ENCODE measurements at places on chromosomes 7 and 10. TPM values are rescaled to one million over a fixed set of nuclear protein-coding genes. Genes with fewer than 3 reads are reported as not detected.

The TYSND1 gene
- total RNA-seq: 17.2 TPM

The CYP2C19 gene
- total RNA-seq: 0.02 TPM

The PNPLA8 gene
- 14.3 TPM for total RNA-seq

The FBXL13 gene
- total RNA-seq: 0.30 TPM

The JAKMIP3 gene
- 1.9 TPM for total RNA-seq

The DYDC1 gene
- not detected for total RNA-seq

The SFRP4 gene
- 4.2 TPM for total RNA-seq

The CNOT4 gene
- total RNA-seq: 11.5 TPM

The COL13A1 gene
- total RNA-seq: 0.43 TPM

The AS3MT gene
- total RNA-seq: 3.3 TPM

The PLXNA4 gene
- total RNA-seq: 1.5 TPM

The EIF4H gene
- total RNA-seq: 296 TPM

The PNLIPRP1 gene
- total RNA-seq: not detected

The GNB2 gene
- total RNA-seq: 268 TPM

The ZNF239 gene
- total RNA-seq: 2.4 TPM

The DKK1 gene
- total RNA-seq: 341 TPM

The MNX1 gene
- 5.3 TPM for total RNA-seq

The FAM24B gene
- 14.2 TPM for total RNA-seq

The MSMB gene
- total RNA-seq: not detected

The GDF2 gene
- not detected for total RNA-seq

The ADAM22 gene
- total RNA-seq: 0.14 TPM

The UPK3B gene
- total RNA-seq: 17.4 TPM

The STOX1 gene
- 0.86 TPM for total RNA-seq

The TRPV5 gene
- not detected for total RNA-seq

The EBLN1 gene
- total RNA-seq: not detected

The HOXA10 gene
- total RNA-seq: 9.0 TPM

The PON3 gene
- 28.2 TPM for total RNA-seq

The OR2A14 gene
- not detected for total RNA-seq

The AP5Z1 gene
- 20.1 TPM for total RNA-seq

The RPEL1 gene
- not detected for total RNA-seq

The DGKB gene
- total RNA-seq: not detected

The VPS37D gene
- 3.5 TPM for total RNA-seq

The ZNF736 gene
- not detected for total RNA-seq

The ZCCHC24 gene
- total RNA-seq: 5.1 TPM

The MUC3A gene
- 12.7 TPM for total RNA-seq

The NPC1L1 gene
- total RNA-seq: 0.07 TPM

The AASS gene
- total RNA-seq: not detected

The CPEB3 gene
- 0.39 TPM for total RNA-seq

The PAPOLB gene
- not detected for total RNA-seq

The SKIDA1 gene
- total RNA-seq: 1.6 TPM

The STEAP2 gene
- total RNA-seq: 3.8 TPM

The RELN gene
- 0.03 TPM for total RNA-seq

The MYOF gene
- total RNA-seq: 219 TPM

The UTF1 gene
- total RNA-seq: 0.16 TPM

The GBX1 gene
- not detected for total RNA-seq

The MYO1G gene
- 0.09 TPM for total RNA-seq

The CLDN3 gene
- 3.8 TPM for total RNA-seq

The PRKG1 gene
- not detected for total RNA-seq

The UPP1 gene
- total RNA-seq: 96.5 TPM

The HEPACAM2 gene
- total RNA-seq: not detected

The SPDYE6 gene
- total RNA-seq: not detected

The OR2A7 gene
- total RNA-seq: not detected

The NUTM2A gene
- not detected for total RNA-seq

The GSTO2 gene
- total RNA-seq: 1.4 TPM

The FMC1 gene
- 30.8 TPM for total RNA-seq
